Dermis blood vessel endothelial cell (primary cell): ENCODE measurements at places on chromosomes 2 and 18.

GRCh38 chr2:29397039-29397438, 281.8 kb downstream of the CLIP4 start:
- no peak for DNase-seq

DNA sequence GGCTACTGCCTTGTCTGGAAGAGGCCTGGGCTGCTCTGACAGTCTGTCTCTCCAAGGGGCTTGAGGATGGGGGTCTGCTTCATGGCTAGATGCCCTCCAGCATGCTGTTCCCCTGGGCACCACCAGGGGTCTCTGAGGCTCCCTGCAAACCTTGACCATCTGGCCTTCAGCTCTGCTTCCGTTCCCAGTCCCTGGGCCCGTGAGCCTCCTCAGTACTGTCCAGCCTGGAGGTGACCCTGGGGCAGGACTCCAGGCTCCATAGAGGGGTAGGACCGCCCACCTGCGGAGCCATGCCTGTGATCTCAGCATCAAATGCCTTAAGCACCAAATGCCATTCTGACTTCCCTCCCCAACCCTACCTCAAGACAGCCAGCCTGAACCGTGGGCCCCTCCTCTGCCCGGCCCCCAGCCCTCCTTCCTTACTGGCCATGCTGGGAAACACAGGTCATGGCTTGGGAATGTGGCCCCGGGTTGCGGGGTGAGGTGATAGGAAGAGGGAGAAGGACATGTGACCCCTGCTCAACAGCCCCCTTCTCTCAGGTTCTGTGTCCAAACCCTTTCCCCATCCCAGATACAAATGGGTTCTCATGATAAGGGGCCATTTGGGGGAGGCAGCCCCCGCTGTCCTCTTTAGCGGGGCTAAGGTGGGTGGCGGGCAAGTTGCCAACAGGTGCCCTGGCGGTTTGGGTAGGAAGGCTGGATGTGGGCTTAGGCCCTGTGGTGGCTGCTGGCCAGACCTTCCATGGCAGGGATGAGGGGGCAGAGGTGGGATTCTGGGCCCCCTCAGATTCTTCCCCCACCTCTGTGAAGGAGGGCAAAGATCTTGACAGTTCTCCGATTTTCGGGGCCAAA, 25.0 kb downstream of the SPEG start:
- DNase-seq = peak; percentile 65

- DNase-seq = no peak
Measured at GRCh38 chr2:175402571-175402970, 221.1 kb upstream of the ATP5MC3 start.

DNA sequence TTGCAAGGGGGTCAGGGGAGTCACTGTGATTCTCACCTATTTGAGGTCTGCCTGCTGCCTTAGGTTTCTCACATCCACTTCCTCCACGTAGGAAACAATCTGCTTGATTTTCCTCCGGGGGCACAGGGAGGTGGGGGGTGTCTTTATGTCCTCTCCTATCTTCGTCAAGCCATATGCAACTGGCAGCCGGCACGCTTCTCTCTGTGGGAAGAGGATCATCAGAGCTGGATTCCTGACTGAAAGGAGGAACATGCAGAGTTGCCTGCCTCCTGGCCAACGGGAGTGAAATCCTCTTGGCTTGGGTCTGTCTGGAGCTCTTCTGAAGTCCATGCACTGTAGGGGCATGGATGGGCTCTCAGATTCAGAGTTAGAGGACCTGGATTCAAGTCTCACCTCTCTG, 43.1 kb upstream of the ACVR1 start:
- no peak for DNase-seq

DNA sequence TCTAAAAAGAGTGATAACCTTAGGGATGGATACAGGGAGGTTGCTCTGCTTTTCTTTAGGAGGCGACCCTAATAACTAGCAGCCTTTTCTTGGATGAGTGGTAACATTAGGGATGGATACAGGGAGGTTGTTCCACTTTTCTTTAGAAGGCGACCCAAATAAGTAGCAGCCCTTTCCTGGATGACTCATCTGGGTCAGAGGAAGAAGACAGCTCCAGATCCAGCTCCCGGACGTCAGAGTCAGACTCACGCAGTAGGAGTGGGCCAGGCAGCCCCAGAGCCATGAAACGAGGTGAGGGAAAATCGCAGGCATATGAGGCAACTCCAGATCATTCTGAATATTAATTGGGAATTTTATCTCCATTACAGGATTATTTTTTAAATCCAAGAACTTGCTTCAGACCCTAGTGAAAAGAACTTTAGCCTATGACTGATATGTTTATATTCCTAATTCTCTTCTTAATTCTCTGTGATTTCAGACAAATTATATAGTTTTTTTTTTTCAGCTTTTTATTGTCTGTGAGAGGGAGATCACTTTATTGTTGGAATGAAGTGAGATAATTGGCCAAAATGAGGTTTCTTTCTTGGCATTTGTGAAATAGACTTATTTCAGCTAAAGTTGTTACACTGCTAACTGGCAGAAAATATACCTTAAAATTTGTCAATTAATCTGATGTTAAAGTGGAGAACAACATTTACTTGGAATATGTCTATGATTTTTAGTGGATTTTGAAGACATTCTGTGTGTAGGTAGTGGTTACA, 31.2 kb upstream of the C1GALT1C1L start:
- peak; percentile 79 for DNase-seq

- DNase-seq = no peak
Measured at GRCh38 chr2:220070349-220070748, 442.9 kb downstream of the SLC4A3 start.

DNA sequence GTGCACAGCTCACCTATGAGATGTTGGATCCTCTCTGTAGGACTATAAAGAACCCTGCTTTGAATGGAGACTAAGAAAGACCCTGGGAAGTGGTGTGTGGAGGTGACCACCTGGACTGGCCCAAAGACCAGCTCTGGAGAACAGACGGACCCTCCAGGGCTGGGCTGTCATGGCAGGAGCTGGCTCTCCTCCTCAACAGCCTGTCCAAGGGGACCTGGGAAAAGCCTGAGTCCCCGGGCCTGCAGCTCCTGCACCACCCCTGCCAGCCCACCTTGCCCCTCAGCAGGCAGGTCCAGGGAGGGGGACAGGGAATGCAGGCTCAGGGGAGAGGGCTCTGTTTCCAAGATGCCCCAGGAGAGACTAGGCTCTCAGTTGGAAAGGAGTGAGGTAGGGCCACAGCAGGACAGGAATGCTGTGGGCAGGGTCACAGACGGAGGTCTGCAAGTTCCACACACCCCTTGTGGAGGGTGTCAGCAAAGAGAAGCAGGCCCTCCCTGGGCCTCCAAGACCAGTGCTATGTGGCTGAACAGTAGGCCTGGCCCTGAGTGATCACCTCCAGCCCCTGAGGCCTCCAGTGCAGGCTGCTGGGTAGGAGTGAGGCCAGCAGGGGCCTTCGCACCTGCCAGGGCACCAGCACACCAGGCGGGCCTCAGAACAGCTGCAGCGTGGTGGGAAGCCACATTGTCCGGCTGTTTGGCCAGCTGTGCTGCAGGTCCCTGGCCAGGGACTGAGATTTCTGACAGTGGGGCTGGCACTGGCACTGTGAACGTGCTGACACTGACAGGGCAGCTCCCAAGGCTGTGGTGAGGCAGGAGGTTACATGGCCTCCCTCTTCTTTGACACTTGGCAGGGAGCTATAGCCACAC, 86.4 kb upstream of the OTOS start:
- no peak for DNase-seq

- DNase-seq = no peak
Measured at GRCh38 chr2:25938345-25938744, 44.0 kb downstream of the KIF3C start.

DNA sequence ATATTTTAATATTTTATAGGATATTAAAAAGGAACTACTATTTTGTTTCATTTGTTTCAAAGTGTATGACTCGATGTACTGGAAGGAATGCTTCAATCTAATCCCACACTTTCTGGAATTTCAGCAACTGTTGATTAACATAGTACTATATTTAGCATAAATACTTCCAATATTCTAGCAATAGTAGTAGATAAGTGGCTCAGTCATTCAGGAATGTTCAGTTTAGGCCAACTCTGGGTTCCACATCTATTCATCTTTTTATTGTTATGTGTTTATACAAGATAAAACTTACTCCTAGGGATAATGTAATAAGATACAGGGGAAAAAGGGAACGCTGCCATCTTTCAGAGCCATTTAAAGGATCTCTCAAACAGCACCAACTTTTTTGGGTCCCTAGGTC, 22.3 kb upstream of the ORC2 start:
- no peak for DNase-seq

DNA sequence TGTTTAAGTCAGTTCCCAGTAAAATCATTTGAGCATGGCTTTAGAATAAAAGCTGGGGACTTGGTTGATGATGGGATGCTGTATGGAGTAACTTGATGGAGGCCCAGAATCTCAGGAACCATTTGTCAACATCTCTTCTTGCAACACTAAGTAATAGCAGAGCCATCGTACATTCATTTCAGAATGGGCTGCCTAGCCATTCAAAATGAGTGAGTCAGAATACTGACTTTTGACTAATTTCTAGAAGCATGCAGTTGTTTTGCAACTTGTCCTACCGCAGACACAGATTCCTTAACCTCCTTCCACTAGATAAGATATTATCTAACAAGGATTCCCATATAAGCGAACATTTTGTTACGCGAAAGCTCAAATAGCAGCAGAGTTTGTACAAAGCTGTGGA, 229.5 kb downstream of the CNTNAP5 start:
- DNase-seq = no peak

DNA sequence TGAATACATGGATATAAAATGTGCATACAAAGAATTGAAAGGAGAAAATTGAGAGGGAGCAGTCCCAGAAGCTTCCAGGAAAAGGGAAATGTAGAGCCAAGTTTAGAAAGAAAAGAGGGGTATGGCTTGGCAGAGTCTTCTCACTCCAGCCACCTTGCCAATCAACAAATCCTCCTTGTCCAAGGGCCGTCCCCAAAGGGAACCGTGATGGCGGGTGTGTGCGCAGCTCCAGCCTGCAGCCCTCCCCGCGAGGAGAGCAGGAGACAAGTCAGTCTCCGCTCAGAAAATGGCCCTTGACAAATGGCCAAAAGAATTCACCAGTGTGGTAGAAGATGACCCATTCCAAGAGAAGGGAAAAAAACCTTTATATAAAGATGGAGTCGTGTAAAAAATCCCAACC, 448.3 kb upstream of the POU3F3 start:
- no peak for DNase-seq

DNA sequence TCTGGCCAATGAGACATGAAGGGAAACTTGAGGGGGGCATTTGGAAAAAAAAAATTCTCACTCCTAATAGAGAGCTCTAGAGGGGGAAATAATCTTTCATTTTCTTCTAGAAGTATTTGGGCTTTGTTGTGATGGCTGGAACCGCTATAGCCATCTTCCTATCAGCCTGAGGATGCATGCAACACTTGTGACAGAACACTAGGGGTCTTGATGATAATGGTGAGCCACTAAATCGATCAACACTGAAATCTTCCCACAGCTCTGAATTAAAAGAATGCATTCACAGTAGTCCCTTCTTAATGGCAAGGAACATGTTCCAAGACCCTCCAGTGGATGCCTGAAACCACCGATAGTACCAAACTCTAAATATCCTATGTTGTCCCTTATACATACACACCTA, 325.3 kb downstream of the LNPK start:
- DNase-seq = no peak

DNA sequence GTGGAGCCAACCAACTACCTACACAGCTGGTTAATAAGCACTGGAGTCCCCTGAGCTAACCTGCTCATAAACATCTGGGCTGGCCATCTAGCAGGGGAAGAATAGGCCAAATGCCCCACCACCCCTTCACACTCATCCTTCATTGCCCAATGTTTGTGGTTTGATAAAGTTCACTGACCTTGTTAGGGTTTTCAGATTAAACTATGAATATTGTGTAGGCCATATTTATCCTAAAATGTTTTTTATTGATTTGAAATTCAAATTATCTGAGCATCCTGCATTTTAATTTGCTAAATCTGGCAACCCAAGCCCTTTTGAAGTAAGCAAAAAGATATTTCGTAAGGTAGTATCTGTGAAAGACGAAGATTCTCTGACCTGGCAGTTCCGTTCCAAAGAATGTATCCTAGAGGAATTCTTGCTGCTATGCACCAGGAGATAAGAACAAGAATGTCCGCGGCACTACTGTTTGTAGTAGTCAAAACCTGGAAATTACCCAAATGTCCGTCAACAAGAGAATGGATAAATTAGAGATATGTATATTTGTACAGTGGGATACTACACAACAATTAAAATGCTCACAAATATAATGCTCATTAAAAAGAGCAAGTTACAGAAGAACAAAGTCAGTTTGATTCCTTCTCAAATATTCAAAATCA, 5.8 kb upstream of the TLK1 start:
- no peak for DNase-seq

- no peak for DNase-seq
Measured at GRCh38 chr2:213751446-213751845, 467.2 kb downstream of the SPAG16 start.

DNA sequence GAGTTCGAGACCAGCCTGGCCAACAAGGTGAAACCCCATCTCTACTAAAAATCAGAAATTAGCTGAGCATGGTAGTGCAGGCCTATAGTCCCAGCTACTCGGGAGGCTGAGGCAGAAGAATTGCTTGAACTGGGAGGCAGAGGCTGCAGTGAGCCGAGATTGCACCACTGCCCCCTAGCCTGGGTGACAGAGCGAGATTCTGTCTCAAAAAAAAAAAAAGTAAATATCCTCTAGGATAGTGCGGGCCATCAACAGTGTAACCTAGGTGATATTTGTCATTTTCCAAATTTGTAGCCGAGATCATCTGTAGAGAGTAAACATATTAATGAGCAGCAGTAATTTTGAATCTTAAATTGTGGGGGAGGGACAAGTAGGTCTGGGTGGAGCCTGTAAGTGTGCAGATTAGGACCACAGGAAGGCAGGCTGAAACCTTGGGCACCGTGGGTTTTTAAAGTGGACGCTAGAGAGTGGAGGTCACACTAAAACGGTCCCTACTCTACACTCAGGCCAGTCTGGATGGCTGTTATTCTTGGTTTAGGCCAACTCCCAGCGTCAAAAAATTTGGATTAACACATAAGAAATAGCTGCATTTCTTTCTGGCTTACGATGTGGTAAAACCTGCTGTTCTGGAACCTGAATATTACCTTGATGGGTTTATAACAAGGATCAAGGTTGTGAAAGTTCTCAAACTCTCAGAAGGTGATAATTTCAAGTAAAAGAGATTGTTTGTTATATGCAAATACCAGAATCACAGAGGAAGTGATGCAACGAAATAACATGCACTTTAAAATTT, 22.7 kb upstream of the TET3 start:
- no peak for DNase-seq

- no peak for DNase-seq
Measured at GRCh38 chr2:147450661-147451510, 393.9 kb upstream of the ACVR2A start.
